Neural progenitor cell (in vitro differentiated cells): ENCODE measurements at places on chromosomes 16 and 17.

DNA sequence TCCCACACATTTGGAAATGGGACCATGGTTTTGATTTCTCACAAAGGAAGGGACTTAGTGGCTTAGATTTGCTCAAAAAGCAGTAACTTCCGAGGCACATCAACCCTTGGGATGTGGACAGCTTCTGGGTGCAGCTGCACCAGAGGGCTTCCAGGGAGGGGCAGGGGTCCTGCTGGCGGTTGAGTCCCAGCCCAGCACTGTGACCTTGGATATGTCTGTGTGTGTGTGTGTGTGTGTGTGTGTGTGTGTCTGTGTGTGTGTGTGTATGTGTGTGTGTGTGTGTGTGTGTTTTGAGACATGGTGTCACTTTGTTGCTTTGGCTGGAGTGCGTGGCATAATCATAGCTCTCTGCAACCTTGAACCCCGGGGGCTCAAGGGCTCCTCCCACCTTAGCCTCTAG lies 130.8 kb downstream of the CLEC16A start:
- no peak for DNase-seq

DNA sequence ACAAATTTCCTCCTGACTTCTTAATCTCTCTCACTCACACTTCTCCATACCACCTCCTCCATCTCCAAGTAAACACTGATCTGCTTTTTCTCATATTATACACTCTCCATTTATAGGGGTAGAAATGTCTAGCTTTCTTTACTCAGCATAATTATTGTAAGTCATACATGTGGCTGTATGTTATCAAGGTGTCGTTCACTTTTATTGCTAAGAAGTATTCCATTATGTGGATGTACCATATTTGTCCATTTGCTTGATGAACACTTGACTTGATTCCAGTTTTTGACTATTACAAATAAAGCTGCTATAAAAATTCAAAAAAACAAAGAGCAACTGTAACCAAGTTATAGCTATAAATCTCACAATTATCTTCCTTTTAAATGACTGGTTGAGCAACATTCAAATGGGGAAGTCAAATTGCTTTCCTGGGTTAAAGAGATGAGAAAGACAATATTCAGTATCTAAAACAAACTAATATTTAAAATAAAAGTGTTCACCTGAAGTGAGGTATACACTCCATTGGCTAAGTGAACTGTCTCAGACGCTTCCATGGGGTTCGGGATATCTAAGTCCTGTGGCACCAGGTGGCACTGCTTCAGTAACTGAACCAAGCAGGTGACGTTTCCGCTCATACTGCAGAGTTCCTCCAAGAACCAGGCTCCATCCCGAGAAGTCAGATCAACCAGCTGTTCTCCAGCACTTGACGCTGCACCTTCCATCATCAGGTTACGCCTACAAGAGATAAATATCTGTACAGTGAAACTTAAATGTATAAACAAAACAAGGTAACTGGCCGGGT lies 32.6 kb upstream of the ARL6IP1 start:
- no peak for DNase-seq

DNA sequence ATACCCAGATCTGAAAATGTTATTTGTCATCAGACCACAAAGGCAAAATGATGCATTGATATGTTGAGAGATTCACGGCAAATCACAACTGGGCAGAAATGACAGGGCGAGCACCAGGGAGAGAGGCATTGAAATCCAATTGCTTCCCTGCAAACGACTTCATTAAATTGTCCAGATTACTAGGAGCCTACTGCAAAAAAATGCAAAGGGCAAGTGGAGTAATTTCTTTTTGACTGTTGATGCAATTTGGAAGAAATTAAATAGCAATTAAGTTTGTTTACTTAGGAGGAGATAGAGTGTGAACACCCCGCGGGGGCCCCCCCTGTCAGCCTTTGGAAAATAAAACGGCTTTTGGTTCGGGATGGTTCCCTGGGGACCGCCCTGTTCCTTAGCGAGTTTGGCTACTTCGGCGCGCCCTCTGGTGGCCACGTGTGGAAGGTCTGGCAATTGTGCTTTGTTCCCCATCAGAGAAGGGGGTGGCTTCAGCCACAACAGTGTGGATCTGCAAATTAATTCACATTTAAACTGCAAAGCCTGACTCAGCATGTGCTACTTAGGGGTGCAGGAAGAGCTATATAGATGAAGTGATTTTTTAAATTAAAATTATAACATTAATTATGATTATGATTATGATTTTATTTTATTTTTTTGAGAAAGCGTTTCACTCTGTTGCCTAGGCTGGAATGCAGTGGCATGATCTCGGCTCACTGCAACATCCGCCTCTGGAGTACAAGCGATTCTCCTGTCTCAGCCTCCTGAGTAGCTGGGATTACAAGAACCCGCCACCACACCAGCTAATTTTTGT lies 14.5 kb upstream of the TMC7 start:
- DNase-seq, result peak; percentile 88

GRCh38 chr16:51161440-51162195 lies 10.5 kb upstream of the SALL1 start:
- DNase-seq, result no peak

DNA sequence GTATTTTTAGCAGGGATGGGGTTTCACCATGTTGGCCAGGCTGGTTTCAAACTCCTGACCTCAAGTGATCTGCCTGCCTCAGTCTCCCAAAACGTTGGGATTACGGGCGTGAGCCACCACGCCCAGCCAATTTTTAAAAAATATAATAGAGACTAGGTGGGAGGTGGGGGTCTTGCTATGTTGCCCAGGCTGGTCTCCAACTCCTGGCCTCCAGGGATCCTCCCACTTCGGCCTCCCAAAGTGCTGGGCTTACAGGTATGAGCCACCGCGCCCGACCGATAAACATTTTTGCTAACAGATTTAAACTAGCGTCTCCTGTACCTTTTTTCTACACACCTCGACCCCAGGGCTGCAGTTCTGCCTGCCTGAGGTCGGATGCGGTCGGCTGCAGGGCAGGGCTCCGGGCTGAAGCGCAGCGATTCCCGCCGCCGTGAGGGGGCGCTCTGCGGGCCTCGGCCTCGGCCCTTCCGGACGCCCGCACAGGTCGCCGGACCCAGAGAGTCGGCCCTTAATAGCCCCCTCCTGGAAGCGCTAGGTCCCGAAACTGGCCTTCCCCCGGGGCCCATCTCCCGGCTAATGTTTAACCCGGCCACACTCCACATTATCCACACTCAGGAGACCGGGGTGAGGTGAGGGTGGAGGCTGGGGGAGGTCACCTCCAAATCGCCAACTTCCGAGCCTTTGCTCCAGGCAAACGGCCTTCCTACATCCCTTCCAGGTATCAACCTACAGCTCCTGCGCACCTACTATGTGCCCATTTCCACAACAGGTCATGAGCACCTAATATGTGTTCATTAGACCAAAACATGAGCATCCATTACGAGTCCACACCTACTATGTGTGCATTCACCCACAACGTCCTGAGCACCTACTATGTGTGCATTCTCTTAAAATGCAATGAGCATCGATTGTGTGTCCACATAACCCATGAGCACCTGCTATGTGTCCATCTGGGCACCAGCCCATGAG lies 2.0 kb upstream of the GLIS2 start:
- peak; percentile 86 for DNase-seq

- DNase-seq, result no peak
These were observed 5.2 kb upstream of the APRT start for GRCh38 chr16:88816736-88817535.
